A673 (cell line): ENCODE measurements at places on chromosomes 7 and 10.

DNA sequence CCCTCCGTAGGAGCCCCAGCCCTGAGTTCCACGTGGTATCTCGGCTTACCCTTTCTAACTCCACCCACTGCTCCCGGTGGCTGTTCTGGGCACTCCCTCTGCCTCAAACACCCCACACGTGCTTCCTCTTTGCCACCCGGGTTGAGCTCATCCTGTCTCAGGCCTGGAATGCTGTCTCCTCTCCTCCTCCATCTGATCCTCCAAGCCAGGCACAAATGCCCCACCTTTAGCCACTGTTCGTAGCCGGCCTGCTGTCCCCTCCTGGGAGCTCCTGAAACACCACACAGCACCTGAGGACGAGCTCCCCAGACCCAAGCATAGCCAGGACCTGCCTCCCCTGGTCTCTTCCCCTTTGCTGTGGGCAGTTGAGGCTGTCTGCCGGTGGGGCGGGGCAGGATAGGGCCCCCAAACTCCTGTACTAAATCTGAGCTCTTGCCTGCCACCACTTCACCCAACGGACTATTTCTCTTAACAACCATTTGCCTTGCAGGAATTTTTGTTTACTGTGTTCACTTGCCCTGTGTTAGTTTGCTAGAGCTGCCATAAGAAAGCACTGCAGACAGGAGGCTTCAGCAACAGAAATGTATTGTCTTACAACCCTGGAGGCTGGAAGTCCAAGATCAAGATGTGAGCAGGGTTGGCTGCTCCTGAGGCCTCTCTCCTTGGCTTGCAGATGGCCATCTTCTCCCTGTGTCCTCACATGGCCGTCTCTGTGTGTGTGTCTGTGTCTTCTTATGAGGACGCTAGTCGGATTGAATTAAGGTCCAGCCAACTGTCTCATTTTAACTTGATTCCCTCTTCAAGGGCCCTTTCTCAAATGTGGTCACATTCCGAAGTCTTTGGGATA is 58.3 kb upstream of the SHH start:
- no peak for DNase-seq

DNA sequence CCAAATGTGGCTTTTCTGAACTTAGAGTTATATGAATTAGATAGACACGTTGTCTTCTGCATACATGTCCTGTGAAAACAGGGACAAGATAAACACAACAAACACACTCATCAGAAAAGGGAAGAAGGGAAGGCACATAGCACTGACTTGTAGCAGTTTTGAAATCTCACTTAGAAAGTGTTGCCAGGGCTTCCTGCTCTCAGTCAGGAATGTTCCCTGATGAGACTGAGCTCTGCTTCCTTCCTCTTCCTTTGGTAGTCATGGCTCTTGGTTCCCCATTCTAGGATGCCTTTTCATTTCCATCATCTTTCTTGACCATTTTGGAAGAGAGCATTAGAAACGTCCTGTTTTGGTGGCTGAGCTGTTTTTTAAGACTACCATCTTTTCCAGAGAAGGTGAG is 233.8 kb upstream of the LYZL1 start:
- DNase-seq: no peak

GRCh38 chr10:79179164-79179956 is 110.6 kb downstream of the ZMIZ1 start:
- peak; percentile 45 for DNase-seq

GRCh38 chr10:33154590-33154989 is 179.9 kb downstream of the NRP1 start:
- DNase-seq: no peak

DNA sequence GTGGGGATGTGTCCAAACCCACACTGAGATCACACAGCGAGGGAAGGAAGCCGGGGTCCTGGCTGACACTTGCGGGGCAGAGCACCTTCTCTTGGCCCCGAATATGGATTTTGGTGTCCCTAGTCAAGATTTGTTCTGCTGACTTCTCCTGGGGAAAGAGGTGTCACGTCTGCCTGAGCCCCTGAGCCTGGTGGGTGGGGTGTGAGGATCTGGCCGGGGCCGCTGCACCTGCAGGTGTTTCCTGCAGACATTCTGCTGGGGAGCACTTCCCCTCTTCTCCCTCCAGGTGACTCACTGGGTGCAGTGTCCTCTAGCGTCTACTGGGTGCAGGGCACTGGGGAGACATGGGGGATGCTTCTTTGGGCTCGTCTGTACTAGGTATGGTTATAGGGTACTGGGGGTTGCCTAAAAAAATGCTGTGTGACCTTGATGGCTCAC is 99.2 kb downstream of the GRK5 start:
- no peak for DNase-seq

DNA sequence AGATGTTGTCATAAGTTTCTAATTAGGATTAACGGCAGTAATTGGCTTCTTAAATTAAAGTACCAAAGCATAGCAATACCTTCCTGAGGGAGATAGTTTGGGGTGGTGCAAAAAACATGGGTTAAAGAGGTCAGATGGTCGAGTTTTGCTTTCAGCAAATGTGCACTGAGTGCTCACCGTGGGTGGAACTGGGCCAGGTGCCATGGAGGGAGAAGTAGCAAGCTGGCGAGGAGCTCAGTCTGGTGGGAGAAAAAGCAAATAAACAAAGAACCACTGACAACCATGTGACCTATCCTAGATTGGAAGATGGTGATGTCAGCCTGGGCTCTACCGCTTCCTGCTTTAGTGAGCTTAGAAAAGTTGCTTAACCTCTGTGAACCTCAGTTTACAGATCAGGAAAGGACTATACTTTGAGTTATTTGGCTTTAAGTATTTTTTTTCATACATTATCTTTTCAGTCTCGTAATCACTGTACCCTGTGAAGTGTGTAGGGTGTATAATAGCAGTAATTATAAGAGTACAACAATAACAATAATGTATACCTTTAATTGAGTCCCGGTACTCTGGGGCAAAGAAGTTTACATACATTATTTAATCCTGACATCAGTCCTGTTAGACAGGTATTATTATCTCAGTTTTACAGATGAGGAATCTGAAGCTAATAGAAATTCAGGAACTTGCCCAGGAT is 69.0 kb upstream of the PDCD4 start:
- peak; percentile 31 for DNase-seq

DNA sequence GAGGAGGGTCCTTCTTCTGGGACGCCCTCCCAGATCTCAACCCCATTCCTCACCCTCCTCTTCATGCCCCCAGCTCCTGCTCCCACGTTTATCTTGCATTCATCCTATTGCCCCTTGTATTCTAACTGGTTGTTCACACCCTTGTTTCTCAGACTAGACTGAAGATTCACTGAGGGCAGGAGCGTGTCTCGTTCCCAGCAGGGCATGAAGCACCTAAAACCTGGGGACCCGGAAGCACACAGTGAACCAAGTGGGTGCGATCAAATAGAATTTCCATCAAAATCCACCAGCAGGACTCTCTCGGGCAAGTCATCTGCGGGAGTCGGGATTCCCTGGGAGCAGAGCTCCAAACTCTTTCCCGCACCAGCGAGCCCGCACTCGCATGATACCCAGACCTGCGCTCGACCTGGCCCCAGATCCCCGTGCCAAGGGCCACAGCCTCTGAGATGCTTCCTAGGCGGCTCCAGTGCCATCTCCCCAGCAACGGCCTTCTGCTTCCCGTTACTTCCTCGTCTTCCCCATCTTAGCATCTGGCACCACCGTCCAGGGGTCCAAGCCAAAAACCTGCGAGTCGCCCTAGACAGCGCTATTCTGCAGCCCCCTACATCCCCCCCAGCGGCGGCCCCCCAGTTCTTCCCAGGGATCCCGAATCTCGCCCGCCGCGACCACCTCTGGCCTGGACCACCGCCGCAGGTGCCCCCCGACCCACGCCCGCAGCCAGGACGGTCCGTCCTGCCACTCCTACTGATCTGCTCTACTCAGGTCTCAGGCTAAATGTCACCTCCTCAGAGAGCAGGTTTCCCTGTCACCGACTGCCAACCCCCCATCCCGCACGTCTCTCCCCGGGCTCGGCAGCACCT is 6.1 kb upstream of the GBX1 start:
- DNase-seq: no peak

DNA sequence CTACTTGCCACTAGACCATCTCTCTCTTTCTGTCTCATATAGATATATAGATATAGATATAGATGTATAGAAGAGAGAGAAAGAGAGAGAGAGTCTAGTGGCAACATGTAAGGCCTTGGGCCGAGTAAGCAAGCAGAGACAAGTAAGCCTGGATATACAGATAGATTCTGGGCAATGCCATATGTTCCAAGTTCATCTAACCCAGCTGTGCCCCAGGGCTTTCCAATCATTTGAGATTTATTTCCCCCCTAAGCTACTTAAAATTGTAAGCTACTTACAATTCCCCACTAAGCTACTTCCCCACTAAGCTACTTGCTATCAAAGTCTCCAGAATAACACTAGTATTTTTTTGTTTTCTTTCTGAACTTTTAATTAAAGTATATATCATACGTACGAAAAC is 1094.1 kb downstream of the DNAJB9 start:
- DNase-seq: no peak

DNA sequence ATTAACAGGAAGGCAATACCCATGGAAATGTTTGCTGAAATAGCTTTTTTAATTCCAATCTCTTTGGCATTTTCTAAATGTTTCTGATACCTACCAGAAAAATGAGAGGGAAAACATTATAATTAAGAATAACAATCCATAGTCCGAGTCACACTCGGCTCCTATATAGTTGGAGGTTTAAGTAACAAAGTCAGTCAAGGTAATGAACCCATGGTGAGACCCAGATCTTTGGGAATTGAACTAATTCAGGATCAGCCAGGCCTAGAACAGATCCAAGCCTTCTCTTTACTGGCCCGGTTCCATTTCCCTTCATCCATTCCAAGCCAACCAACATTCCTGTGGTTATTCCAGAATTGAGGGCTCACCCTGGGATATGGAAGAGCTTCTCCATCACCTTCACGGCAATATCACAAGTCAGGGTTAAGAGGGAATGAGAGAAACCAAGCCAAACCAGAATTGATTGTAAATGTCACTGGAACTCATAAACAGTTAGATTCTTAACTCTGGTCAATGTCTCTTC is 28.3 kb downstream of the ABCB4 start:
- DNase-seq: no peak

DNA sequence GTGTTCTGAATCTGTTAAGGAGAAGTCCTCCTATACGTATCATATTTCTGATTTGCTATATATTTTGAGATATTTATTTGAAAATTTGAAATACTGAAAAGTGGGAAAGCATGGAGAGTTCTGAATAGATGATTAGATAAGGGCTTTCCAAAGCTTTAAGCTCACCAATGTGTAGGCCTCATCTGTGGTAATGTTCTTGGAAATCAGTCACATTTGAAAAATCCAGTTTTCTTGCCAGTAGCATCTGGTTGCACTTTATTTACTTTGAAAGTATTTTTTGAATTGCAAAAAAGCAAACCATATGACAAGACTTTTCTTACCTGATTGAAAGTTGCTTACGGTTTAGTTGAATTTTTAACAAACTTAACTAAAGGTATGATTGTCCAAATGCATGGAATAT is 21.7 kb downstream of the ADD3 start:
- no peak for DNase-seq

- no peak for DNase-seq
Observed at GRCh38 chr10:124453960-124454610, 4.2 kb upstream of the NKX1-2 start.

- no peak for DNase-seq
Observed at GRCh38 chr10:6811153-6811552, 231.1 kb upstream of the PRKCQ start.

DNA sequence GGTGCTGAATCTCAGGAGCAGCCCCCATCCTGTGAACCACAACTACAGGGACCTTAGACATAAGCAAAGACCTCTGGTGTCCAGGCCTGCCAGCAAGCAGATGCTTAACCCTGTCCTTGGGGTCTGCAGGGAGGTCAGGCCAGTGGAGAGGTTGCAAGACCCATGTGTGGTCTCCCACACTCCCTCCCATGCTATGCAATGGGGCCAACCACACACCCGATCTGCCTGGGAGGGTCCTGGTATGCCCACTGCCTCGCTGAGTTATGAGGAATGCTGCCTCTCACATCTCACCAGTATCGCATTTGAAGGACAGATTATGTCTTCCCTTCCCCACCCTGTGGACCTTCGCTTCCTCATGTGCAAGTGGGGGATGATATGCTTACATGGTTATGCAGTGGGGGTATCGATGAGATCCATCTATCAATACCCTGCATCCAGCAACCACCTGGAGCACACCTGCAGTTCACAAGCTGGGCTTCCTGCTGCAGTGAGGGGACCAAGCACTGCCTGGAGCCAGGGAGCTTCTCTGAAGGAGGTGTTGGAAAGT is 191.6 kb downstream of the ZNF716 start:
- DNase-seq: no peak

DNA sequence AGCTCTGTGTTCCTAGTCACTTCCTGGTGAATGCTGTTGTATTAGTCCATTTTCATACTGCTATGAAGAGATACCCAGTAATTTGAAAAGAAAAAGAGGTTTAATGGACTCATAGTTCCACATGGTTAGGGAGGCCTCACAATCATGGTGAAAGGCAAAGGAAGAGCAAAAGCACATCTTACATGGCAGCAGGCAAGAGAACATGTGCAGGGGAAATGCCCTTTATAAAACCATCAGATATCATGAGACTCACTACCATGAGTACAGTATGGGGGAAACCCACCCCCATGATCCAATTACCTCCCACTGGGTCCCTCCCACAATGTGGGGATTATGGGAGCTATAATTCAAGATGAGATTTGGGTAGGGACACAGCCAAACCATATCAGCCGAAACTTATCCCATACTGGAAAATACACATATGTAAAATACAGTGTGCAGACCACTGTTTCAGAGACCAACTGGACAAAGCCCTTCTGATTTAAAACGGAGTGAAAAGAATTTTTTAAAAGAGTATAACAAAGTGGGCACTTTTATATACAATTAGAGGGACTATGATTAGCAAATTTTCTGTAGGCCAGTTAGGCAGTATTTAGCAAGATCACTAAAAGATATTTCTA is 8.0 kb downstream of the CYREN start:
- DNase-seq: no peak

GRCh38 chr7:15462721-15463389 is 99.0 kb downstream of the AGMO start:
- DNase-seq: no peak

DNA sequence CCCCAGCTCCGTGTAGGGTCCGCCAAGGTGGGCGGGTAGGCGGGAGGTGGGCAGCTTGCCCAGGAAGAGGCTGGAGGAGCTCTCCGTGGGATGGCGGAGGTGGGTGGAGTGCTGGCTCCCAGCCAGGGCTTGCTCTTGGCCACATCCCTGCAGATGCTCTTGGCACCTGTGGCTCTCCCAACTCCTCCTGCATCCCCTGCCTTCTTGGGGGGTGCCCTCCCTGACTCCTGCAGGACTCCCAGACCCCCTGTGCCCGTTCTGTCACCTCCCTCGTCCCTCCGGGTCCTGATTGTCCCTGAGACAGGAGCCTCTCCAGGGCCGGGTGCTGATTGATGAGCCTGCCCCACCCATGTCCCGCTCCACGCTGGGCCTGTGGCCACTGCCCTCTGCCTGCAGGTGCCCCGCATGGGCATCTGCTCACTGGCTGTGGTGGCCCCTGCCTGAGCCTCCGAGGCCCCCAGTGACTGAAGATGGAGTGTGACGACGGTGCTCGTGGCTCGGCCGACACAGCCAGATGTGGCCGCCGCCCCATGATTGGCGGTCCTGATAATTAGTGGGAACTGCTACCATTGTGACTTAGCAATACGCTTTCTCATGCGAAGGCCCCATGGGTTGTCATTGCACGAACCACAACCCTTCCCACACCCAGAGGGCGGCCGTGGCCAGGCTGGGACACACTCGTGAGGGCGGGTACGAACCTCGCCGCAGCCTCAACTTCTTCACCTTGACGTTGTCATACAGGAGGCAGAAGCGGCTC is 23.6 kb downstream of the CFAP46 start:
- no peak for DNase-seq
